ENCODE measurements at places on chromosomes 7 and 10.
A peak's percentile ranks its signal among the peaks of the same experiment; 100 is the strongest.

GRCh38 chr7:27277628-27278027, 35.0 kb downstream of the EVX1 start:
- H3K27ac ChIP-seq, result no peak overlapping the region
- H3K36me3 ChIP-seq, result no peaks in the 10 kb centered on the region
- H3K4me1 ChIP-seq, result no peaks in the 10 kb centered on the region
- no peaks in the 10 kb centered on the region for H3K27me3 ChIP-seq
- peak; percentile 84 for DNase-seq

- H3K27ac ChIP-seq, result no peak overlapping the region
- peak; percentile 64 for DNase-seq
- H3K4me3 ChIP-seq, result no peak overlapping the region
- H3K36me3 ChIP-seq, result no peaks in the 10 kb centered on the region
- no peaks in the 10 kb centered on the region for H3K4me1 ChIP-seq
Observed at GRCh38 chr7:650339-651031, 76.0 kb upstream of the DNAAF5 start.

- H3K4me3 ChIP-seq, result no peak overlapping the region
- no peaks in the 10 kb centered on the region for H3K4me1 ChIP-seq
- H3K27ac ChIP-seq, result no peak overlapping the region
- no peak for DNase-seq
- H3K36me3 ChIP-seq, result no peaks in the 10 kb centered on the region
Observed at GRCh38 chr7:33373195-33373594, 243.8 kb downstream of the BBS9 start.

DNA sequence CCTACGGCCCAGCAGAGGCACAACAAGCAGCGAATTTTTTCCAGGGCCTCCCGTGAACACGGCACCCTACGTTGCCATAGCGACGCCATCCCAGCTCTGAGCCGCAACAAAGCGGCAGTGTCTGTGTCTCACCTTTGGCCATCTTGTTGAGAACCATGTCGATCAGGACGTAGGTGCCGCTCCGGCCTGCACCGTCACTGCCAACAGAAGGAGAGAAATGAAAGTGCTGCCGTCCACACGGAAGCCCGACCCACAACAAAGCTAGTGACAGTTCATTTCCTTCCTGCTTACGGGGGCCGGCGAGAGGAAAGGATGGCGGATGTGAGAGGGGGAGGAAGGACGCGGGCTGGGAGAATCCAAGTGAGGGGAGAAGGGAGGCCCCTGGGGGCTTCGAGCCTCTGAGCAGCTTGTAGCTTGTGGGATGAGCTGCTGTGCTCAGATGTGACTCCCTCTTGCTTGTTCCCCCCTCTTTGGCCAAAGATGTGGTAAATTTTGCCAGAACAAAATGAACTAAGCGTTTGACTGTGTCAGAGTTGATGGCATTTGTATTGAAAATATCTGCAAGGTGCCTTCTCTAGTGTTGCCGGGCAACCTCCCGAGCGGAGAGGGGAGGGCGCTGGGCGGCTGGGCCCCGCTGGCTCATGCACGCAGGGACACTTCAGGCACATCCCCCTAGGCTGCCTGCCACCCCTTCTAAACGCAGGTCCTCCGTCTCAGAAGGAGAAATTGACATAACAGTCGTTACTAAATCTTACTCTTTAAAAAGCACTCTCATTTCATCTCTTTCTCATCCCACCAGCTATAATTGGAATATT, 232.2 kb downstream of the DNAJB6 start:
- no peak overlapping the region for H3K27ac ChIP-seq
- H3K4me1 ChIP-seq, result no peaks in the 10 kb centered on the region
- no peak for DNase-seq
- no peaks in the 10 kb centered on the region for H3K27me3 ChIP-seq
- peak overlapping the region; percentile 68 for H3K4me3 ChIP-seq
- H3K36me3 ChIP-seq, result no peaks in the 10 kb centered on the region

- no peaks in the 10 kb centered on the region for H3K36me3 ChIP-seq
- no peak overlapping the region for H3K4me3 ChIP-seq
- no peak overlapping the region for H3K27ac ChIP-seq
- H3K4me1 ChIP-seq, result no peaks in the 10 kb centered on the region
Observed at GRCh38 chr10:131480066-131480465, 168.5 kb upstream of the TCERG1L start.

DNA sequence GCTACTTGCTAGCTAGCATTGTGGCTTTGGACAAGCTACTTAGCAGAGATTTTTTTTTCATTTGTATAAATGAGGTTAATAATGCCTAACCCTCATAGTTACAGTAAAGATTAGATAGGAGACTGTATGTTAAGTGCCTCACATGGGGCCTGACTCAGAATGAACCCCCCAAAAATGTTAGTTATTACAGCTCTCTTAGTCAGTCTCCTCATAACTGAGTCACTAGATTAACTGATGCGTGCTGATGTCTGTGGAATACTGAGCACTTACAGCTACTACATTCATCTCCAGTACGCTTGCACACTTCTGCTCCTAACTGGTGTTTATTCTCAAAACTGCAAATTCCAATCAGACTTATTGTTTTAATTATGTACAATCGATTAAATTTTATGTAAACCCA, 315.3 kb downstream of the SNX13 start:
- H3K36me3 ChIP-seq, result no peaks in the 10 kb centered on the region
- peak overlapping the region; percentile 14 for H3K4me3 ChIP-seq
- DNase-seq, result peak; percentile 48
- peaks cover 27% of the 10 kb centered on the region for H3K4me1 ChIP-seq

GRCh38 chr10:117007080-117007479, 2.1 kb upstream of the SHTN1 start:
- no peak overlapping the region for H3K4me3 ChIP-seq
- peak; percentile 91 for DNase-seq
- H3K36me3 ChIP-seq, result no peaks in the 10 kb centered on the region
- peaks cover 5% of the 10 kb centered on the region for H3K27me3 ChIP-seq

Data from osteoblast (primary cell).